ENCODE measurements at places on chromosomes 1 and 21. TPM values are rescaled to one million over a fixed set of nuclear protein-coding genes. Genes with fewer than 3 reads are reported as not detected.
A peak's percentile ranks its signal among the peaks of the same experiment; 100 is the strongest.

SLX9 gene
- total RNA-seq, result 33.4 TPM

TOMM40L gene
- 9.8 TPM for total RNA-seq

KCNJ15 gene
- total RNA-seq, result 1.1 TPM

PIGR gene
- total RNA-seq, result 0.14 TPM

CASP9 gene
- 7.2 TPM for total RNA-seq

ERICH3 gene
- total RNA-seq, result not detected

MAP3K21 gene
- 0.10 TPM for total RNA-seq

FMO2 gene
- total RNA-seq, result not detected

KIAA0040 gene
- not detected for total RNA-seq

ACTL8 gene
- not detected for total RNA-seq

IGFN1 gene
- not detected for total RNA-seq

SLC35F3 gene
- 0.34 TPM for total RNA-seq

GUCA2A gene
- not detected for total RNA-seq

S100A5 gene
- 0.50 TPM for total RNA-seq

IL19 gene
- not detected for total RNA-seq

FOXE3 gene
- total RNA-seq, result not detected

OPRD1 gene
- total RNA-seq, result not detected

DNA sequence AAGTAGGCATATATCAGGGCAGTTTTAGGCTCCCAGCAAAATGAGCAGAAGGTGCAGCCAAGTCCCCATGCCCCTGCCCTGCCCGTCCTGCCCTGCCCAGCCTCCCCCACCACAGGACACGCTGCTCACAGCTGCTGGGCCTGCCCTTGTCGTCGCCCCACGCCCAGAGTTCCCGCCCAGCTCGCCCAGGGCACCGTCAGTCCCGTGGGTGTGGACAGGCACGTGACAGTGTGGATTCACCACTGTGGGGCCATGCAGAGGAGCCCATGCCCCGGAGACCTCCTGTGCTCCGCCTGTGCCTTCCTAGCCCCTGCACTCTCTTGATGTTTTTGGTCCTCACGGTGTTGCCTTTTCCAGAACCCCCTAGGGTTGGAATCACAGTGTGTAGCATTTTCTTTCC, 7.0 kb downstream of the FAAP20 start:
- DNase-seq, result no peak

- no peak for DNase-seq
These were observed 116.6 kb upstream of the PRDX6 start for GRCh38 chr1:173360487-173361063.

DNA sequence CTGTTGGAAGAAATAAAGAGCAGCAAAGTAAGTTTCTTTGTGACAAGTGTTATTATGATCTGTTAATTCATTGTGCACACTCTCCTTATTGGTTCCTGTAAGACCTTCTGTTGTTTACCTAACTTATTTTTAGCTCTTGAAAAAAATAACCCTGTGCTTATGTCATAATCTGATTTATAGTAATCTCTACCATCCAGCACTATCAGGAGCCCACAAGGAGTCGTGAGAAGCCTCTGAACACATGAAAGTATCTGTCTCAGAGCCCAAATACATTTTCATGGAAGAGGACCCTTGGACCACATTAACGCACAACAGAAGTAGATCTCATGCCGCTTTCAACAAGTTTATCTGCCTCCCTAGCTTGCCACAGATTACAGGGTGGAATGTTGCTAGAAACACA, 45.8 kb downstream of the CENPF start:
- no peak for DNase-seq

DNA sequence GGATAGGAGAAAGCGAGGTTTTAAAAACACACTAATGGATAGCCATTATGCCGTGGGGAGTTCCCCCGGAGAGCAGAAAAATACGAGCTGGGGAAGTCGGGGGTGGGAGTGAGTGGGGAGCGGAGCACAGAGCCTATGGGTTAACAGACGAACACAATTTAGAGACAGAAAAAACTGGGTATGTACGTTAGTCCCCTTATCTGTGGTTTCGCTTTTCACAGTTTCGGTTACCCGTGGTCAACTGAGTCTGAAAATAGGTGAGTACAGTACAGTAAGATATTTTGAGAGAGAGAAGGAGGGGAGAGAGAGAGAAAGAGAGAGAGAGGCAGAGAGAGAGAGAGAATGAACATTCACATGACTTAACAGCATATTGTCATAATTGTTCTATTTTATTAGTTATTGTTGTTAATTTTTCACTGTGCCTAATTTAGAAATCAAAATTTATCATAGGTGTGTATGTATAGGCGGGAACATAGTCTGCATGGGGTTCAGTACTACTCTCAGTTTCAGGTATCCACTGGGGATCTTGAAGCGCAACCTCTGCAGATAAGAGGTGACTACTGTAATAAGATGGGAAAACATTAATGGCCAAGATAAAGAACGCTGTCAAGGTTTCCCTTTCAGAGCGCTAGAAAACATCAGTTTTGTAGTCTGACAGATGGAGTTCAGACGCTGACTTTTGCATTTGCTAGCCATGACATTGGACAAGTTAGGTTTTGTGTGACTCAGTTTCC, 125.6 kb upstream of the LMO4 start:
- DNase-seq, result no peak

GRCh38 chr1:205072881-205073280, 11.4 kb downstream of the TMEM81 start:
- no peak for DNase-seq

DNA sequence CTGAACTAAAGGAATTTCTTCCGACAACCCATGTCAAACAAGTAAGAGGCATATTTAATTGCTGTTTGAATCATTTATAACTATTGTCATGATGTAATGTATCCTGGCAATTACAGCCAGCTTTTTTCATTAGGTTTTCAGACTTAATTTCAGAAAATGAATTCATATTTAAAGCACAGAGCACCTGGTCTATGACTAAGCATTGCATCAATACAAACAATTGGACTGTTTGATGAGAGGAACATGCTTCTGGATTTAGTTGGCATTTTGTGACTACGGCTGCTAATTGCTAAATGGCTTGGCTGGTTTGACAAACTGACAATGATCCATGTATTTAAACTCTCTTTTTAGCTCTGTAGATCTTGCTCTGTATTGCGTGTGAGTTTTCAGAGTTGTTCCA, 853.4 kb downstream of the NCAM2 start:
- no peak for DNase-seq

GRCh38 chr1:37449936-37450335, 24.4 kb upstream of the ZC3H12A start:
- no peak for DNase-seq

DNA sequence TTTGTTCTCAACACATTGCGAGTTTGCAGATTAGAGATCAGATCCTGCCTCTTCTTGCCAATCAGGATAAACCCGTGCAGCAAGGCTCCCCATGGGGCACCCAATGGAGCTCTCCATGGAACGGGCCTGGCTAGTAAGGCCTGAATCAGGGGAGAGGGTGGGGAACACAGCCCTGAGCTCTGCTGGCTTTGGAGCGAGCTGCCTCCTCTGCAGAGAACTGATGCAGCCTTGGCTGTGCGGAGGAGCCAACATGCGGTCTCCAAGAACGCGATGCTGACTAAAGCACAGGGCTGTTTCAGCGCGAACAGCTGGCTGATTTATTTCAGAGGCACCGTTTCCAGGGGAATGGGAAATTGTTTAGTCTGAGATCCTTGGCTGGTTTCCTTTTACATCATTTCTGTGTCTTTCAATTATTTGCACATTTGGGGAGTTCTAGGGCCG, 139.7 kb downstream of the TSEN15 start:
- peak; percentile 69 for DNase-seq

DNA sequence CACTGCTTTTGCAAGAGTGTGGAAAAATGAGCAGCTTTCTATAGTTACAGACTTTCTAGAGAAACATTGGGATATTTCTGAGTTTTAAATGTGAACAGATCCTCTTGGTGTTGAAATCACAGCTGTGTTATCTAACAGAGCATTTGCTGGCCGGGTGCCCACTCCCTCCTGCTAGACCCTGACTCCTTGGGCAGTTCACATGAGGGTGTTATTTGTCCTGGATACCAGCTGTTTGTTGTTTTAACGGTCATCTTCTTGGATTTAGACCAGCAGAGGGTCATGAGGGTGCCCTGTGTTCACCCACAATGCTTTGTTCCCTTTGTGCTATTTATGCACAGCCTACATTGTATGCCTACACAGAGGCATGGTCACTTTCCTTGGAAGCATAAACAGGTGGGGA, 67.1 kb downstream of the CENPF start:
- DNase-seq, result no peak

- DNase-seq, result no peak
These were observed 380 bp downstream of the COL18A1 start for GRCh38 chr21:45405271-45405818.

DNA sequence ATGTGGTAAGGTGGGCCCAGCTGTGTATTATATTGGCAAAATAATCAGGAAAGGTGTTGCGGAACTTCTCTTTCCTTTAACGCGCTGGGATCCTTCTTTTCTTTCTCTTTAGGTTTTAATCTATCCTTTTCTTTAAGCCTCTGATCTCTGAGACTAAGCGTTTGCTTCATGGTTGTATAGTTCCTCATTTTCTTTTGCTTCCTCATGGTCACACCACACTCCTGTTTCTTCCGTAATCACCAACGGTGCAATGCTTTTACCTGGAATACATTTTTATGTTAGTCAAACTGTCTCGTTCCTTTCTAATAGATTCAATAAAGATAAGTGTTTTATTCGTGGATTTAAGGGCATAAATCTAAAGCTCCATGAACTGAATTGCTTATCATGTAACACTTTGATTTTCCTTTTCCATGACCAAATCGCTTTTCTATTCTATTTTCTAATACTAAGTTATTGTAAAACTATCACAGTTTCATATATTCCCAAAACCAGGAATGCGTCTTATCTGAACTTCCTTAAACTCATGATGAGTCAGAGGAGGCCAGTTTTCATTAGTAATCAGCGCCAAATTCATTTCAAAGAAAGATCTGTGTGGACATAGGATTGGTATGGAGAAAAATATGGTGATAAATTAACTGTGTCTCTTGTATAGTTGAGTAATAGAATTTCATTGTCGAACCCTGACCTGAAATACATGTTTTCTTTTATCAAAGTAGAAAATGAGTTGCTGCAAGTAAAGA, 12.2 kb downstream of the SDCCAG8 start:
- peak; percentile 81 for DNase-seq

DNA sequence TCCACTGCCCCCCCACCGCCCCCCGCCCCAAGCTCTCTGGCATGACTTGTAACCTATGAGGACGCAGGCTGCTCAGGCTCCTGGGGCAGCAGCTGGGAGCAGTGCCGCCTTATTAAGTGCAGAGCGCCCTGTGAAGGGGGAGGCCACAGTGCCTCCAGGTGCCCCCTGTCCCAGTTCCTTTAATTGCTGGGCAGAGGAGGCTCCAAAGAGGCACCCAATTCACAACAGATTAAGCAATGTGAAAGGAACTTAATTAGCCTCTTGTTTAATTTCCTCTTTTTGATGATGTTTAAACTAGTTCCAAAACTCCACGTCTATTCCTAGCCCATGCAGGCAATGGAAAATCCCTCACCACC, 3.0 kb downstream of the RXFP4 start:
- no peak for DNase-seq

DNA sequence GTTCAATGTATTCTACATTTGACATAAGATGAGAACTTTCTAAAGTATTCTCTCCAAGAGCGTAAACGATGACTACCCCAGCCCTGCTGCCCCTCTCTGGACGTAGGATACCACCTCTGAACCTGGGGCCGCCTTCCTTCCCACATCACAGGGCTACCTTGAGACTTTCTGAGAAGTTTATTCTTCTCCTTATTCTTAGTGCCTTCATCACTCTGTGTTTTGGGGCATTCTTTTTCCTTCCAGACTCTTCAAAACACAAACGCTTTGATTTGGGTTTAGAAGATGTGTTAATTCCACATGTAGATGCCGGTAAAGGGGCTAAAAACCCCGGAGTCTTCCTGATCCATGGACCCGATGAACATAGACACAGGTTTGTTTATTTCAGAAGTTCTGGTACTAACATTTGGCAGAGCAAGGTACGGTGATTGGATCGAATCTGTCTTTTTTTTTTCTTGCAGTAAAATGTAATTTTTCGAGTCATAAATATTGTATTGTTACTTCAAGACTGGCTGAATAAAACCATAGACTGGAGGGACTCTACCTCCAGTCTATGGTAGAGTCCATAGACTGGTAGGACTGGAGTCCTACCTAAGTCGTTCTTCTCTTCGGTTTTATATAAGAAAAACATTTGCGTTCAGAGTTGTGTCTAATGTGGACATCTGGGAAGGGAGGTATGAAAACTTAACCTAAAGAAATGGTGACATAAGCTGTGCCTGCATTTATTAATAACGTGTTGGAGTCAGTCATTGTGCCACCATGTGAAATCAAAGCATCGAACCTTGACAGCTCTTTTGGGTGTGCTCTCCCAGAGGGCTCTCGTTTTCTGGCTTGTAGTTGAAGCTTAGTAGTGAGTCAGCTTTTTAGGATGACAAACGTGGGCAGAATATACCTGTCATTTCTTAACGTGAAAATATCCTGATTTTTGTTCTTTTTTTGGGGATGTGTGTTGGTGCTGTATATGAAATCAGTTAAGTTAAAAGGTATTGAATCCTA, 1.2 kb downstream of the MAN1A2 start:
- no peak for DNase-seq

- no peak for DNase-seq
These were observed 44.4 kb downstream of the SIPA1L2 start for GRCh38 chr1:232585486-232585885.

GRCh38 chr1:116569381-116569670, 1.5 kb downstream of the CD58 start:
- no peak for DNase-seq

- DNase-seq, result no peak
These were observed 17.9 kb downstream of the EPHA2 start for GRCh38 chr1:16137890-16138467.

GRCh38 chr21:25191141-25191540, 416.1 kb downstream of the MRPL39 start:
- DNase-seq, result no peak

DNA sequence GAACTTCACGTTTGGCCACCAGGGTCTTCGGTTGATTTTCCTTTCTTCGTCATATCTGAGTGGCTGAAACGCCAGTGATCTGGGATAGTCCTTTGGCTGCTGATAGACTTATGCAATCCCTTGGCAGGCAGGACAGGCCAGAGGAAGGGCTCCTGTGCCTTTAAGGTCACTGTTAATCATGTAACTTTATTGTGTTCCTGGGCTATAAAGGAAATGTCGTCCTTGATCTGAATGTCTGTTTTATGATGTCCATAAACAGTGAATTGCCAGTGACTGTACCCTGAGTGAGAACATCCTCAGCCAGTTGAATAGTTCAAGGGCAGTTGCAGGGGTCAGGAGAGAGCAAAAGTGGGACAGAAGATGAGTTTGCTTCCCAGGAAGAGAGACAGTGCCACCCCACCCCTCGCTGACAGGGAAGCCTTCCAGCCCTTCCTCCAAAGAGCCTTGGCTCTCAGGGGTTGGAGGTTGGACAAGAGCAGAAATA, 68.0 kb downstream of the PDE9A start:
- DNase-seq, result no peak

DNA sequence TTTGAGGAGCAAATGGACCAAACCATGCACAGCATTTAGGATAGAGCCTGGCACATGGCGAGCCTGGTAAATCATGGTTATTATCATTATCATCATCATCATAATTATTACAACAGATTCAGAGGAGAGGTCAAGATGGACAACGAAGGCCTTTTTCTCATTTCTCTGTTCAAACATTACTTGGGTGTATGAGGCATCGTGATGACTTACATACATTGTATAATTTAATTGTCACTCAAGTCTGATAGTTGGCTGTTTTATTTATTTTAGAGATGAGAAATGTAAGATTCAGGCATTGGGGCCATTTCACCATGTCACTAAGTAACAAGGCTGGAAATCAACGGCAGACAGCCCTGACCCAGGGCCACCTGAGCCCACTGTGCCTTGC, 68.1 kb downstream of the SLC35F3 start:
- no peak for DNase-seq

- peak; percentile 81 for DNase-seq
These were observed 75.5 kb upstream of the DYNLT5 start for GRCh38 chr1:66676613-66677298.

GRCh38 chr1:27601771-27602461, 2.0 kb downstream of the AHDC1 start:
- no peak for DNase-seq
